Frontal cortex (tissue), 4 donors: ENCODE measurements at places on chromosomes 11 and 22.

DNA sequence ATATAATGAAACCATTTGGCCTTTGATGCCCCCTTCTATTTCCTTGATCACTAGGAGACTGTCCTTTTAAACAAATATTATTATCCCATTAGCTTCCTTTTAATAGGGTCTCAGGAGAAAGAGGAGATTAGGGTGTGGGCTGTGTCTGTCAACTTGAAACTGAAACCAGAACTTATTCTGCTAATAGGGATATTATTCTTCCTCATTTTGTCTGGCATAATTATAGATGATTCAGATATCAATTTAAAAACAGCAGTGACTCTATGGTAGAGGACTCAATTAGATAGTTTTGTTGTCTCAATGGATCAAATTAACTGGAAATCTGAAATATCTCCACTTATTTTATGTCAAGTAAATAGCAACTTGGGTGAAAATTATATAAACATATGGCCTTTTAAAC lies 584.9 kb upstream of the CCDC90B start:
- no peak for DNase-seq

DNA sequence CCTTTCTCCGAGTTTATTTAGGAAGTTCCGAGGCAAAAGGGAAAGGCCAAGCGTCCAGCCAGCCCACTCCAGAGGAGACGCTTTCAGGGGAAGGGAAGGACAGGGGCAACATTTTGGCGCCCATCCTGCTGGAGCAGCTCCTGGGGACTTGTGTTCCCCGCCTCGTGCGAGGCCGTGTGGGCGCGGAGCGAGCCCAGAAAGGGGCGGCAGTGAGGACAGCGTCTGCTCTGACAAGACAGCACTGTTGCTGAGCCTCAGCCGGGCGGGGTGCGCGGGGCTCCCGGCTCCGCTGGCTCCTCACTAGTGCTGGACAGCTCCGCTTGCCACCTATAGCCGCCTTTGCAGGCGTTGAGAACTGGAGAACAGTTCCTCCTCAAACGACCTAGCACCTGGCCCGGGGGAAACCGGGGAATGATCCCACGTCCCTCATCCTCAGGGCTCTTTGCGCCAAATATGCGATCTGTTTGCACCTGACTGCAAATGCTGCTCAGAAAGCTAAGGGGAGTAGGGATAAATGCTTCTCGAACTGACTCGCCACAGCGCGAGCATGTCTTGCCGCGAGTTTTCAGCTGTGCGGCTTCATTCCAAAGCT lies 722 bp upstream of the GUCY1A2 start:
- DNase-seq = peak; percentile 52

DNA sequence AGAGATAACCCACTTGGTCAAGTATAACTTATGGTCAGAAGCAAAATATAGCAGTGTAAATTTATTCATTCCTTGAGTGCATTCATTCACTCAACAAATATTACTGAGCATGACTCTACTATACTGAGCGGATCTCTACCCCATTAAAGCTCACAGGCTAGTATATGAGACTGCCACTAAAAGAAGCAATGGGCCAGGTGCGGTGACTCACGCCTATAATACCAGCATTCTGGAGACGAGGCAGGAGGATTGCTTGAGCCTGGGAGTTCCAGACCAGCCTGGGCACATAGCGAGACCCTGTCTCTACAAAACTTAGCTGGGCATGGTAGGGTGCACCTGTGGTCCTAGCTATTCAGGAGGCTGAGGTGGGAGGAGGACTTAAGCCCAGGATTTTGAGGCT lies 197.6 kb upstream of the BLID start:
- no peak for DNase-seq

- no peak for DNase-seq
Measured at GRCh38 chr22:26838471-26838825, 181.1 kb downstream of the MIAT start.

DNA sequence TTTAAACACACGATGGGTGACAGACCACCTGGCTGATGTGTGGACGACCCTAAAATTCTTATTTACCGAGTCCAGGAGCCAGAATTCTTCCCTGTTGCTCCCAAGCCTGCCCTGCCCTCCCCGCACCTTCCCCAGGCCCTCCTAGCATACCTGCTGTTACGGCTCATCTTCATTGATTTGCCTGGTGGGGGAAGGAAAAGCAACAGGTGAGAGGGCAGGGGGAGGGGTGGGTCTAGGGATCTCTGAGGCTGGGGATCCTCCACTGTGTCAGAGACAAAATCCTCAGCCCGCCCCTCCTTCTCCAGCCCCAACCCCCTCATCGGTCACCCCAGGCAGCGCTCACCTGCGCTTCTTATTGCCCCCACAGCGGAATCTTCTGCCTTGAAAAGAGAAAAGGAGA lies 4.0 kb downstream of the FXYD2 start:
- no peak for DNase-seq

DNA sequence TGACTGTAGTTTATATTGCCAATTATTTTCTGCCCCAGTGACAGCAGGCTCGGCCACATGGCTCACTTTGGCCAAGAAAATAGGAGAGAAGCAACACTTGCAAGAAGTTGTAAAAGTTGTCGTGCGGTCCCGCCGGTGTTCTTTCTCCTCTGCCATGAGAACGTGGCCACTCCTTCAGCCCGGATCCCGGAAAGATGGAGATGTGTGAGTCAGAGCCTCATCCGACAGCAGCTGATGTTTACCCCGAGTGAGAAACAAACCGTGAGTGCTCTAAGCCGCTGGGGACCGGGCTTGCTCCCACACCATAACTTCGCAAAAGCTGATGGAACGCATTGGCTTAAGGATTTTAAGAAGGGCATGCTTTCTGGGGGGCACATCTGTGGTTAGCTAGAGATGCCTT lies 157.0 kb downstream of the CACNA1I start:
- DNase-seq = no peak

DNA sequence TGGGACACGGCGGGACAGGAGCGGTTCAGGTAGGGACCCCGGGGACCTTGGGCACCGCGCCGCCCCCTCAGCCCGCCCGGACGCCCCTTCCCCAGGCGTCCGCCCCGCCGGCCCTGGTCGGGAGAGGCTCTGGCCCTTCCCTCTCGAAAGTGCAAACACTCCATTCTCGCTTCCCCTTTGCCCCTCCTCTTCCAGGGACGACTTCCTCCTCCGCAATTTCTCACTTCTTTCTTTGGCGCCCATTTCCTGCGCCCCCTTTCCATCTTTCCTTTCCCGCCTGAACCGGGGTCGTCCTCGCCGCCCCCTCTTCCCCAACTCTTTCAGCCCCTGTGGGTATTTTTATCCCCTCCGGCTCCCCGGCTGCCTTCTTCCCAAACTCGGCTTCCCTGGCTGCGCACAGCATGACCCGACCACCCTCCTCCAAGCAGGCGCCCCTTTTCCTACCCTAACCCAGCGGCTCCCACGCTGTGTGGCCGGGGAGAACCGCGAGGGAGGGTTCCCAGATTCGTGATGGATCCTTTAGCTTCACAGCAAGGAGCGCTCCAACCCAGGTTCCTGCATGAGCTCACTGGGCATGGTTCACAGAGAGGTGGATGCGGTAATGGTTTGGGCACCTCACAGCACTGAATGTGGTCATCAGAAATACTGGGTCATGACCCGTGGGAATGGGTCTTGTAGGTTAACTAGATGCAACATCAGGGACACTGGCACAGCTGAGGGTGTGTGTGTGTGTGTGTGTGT lies 689 bp downstream of the RAB39A start:
- DNase-seq = no peak

- no peak for DNase-seq
Measured at GRCh38 chr11:35057926-35058668, 80.9 kb upstream of the CD44 start.

GRCh38 chr11:109071712-109072524 lies 350.1 kb upstream of the C11orf87 start:
- DNase-seq = no peak

DNA sequence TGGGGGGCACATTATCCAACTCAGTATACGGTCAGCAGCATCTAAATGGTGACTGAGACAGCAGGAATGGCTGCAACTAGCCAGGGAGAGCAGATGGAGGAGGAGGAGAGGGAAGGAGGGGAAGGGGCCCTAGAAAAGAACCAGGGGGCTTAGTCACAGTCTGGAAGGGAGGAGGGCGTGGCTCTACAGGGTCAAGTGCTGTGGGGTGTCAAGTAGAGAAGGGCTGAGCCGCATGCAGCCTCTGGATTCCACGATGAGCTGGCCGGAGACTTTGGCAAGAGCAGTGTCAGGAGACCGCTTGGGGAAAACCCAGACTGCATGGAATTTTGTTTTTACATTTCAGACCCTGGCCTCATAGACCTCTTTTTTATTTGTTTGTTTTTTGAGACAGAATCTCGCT lies 25.8 kb upstream of the PPFIA1 start:
- DNase-seq = no peak

DNA sequence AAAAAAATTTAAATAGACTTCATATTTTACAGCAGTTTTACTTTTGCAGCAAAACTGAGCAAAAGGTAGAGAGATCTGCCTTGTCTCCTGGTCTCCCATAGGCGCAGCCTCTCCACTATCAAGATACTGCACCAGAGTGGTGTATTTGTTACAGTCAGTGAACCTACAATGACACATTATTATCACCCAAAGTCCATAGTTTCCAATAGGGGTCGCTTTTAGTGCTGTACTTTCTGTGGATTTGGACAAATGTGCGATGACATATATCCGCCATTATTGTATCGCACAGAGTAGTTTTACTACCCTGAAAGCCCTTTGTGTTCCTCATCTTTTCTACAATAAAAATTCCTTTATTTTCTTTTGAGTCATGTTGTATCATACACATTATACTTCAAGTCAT lies 153.2 kb upstream of the CCDC179 start:
- no peak for DNase-seq

GRCh38 chr11:128502726-128503125 lies 84.6 kb downstream of the ETS1 start:
- DNase-seq = no peak

- no peak for DNase-seq
Measured at GRCh38 chr11:80241766-80242165, 800.9 kb upstream of the TENM4 start.

GRCh38 chr11:24324211-24324610 lies 172.6 kb upstream of the LUZP2 start:
- no peak for DNase-seq

GRCh38 chr11:39205236-39205995 lies 2254.0 kb downstream of the LRRC4C start:
- DNase-seq = no peak

DNA sequence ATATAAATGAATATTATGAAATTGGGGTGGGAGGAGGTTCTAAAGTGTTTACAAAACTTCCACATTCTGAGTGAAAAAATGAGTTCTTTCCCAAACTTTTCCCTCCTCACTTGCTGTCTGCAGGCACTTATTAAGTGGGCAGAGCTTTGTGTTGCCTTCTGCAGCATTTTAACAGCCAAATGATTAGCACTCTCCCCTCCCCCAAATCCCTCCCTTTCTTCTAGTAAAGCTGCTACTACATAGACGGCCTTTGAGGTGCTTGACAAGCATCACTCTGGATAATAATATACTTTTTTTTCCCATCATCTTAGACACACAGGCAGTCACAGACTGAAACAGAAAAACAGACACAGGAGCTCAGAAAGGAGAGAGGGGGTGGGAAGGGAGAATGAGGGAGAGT lies 493.5 kb downstream of the DLG2 start:
- no peak for DNase-seq

- DNase-seq = no peak
Measured at GRCh38 chr22:30931541-30932300, 36.9 kb downstream of the MORC2 start.
